Hippocampal formation (tissue), 2 donors: ENCODE measurements at places on chromosomes 6 and 20.

DNA sequence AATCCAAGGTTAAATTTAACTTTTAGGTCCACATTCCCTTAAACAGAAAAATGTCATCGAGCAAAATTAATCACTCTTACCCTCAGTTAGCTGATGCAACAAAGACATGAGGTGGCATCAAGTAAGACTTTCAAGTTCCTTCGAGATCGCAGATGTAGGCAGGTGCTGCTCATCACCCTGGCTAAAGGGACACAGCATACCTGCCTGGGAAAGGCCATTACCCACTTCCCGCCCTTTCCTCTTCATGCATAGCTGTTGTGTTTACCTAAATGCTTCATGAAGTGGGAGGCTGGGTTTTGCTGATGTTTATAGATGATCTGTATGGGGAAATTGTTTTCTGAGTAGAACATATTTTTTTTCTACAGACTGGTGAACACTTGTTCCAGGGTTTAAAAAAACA, 67.7 kb downstream of the GFRA4 start:
- no peak for DNase-seq

GRCh38 chr6:96058082-96058481, 42.3 kb downstream of the FUT9 start:
- DNase-seq: no peak

DNA sequence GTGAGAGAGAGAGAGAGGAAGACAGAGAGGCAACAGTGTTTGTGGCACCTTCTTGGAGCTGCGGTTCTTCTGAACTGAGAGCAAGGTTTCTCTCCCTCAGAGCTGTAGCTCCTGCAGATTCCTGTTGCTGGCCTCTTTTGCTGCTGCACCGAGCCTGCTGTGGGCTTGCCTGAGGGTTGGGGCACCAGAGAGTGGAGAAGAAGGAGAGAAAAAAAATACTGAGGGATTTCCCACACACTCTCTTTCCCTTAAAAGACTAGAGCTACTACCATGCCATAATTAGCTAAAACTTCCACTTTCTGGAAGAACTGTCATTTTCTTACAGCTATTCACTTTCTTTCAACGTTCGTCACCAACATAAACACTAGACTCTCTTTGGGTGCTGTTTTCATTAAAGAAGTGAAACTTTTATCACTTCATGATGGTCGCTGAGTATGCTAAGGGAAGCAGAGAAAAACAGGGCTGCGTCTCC, 18.2 kb upstream of the ECI2 start:
- no peak for DNase-seq

- peak; percentile 45 for DNase-seq
These were observed 862 bp upstream of the SOBP start for GRCh38 chr6:107488875-107489635.

- DNase-seq: no peak
These were observed 70.4 kb downstream of the BACH2 start for GRCh38 chr6:90226257-90226656.

- no peak for DNase-seq
These were observed 35.1 kb downstream of the TIAM2 start for GRCh38 chr6:155030148-155030720.
